Activated naive CD8-positive, alpha-beta T cell treated with anti-CD3 and anti-CD28 coated beads for 36 hours (primary cell): ENCODE measurements at places on chromosomes 6 and 20. TPM values are rescaled to one million over a fixed set of nuclear protein-coding genes. Genes with fewer than 3 reads are reported as not detected.

Gene GLP1R
- 0.56 TPM for total RNA-seq

DNA sequence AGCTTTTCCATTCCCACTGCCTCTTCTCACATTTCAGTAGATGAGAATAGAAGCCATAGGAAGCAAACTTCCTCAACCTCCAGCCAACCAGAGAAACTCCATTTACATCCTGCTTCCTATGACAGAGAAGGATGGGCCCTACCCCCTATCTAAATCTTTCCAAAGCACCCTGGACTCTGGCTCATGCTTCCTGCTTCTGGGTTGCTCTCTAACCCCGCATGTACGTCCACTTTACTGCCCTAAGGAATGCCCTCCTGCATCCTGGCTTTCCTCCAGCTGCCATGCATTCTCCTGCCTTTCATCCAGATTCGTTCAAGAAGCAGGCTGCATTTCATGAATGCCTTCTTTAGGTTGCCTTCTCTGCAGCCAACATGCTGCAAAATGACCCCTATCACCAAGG is 91.9 kb downstream of the FAM217A start:
- no peak for DNase-seq

DNA sequence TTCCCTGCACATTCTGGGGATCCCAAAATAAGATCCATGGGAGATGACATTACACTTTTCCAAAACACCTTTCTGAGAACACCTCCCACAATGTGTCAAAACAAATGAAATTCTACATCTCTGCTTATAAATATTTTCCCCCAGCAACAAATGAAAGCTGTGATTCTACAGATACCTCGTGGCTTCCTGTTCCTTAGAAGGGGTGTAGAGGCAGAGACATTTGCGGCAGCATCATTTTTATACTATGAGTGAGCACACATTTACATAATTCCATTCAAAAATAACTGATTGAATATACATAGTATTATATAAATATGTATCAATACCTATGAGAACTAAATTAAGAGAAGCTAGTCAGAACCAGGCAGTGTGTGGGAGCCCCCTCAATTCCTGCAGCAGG is 213.9 kb upstream of the JARID2 start:
- DNase-seq = no peak

Gene THBS2
- not detected for total RNA-seq

- peak; percentile 84 for DNase-seq
Measured at GRCh38 chr6:137927777-137928218, 60.7 kb downstream of the TNFAIP3 start.

- no peak for DNase-seq
Measured at GRCh38 chr6:143970456-143971218, 37.4 kb downstream of the PLAGL1 start.

Gene TAF4
- 15.2 TPM for total RNA-seq

Gene CCN5
- not detected for total RNA-seq

Gene CAGE1
- total RNA-seq = 0.10 TPM

GRCh38 chr6:169112483-169113320 is 140.9 kb downstream of the THBS2 start:
- peak; percentile 12 for DNase-seq

- no peak for DNase-seq
Measured at GRCh38 chr6:135858931-135859330, 7.4 kb downstream of the PDE7B start.

DNA sequence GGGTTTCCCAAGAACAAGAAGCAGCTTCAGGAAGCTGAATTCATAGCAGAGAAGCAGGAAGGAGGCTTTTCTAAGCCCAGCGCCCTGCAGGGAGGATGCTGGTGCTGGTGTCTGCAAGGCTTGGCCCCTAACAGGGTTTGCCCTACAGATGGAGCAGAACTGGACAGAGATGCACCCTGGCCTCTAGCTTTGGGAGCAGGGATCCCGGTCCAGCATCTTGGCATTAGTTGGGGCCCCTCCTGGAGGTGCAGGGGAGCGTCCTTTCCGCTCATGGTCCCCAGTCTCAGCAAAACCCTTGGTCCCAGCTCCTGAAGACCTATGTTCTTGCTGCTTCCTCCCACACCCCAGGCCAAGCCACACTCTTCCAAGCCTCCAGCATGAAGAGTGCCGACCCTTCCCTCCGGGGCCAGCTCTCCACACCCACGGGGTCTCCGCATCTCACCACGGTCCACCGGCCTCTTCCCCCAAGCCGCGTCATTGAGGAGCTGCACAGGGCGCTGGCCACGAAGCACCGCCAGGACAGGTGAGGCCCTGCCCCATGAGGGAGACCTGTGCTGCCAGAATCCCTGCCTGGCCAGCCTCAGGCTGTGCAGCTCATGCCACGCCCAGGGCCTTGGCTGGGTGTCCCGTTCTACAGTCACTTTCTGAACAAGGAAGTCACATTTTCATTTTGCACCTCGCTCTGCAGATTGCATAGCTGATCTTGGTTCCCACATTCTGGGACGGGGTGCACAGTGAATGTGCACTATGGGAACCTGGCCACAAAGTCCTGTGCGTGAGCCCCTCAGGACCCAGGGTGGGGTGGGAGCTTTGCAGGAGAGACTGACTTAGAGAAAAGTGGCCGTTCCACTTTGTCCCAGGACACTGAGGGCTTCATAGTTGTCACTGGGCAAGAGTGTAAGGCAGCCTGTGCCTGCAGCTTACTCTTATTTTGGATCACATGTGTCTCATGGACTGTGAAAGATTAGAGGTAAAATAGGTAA is 160.2 kb downstream of the SYCP2 start:
- DNase-seq = no peak

DNA sequence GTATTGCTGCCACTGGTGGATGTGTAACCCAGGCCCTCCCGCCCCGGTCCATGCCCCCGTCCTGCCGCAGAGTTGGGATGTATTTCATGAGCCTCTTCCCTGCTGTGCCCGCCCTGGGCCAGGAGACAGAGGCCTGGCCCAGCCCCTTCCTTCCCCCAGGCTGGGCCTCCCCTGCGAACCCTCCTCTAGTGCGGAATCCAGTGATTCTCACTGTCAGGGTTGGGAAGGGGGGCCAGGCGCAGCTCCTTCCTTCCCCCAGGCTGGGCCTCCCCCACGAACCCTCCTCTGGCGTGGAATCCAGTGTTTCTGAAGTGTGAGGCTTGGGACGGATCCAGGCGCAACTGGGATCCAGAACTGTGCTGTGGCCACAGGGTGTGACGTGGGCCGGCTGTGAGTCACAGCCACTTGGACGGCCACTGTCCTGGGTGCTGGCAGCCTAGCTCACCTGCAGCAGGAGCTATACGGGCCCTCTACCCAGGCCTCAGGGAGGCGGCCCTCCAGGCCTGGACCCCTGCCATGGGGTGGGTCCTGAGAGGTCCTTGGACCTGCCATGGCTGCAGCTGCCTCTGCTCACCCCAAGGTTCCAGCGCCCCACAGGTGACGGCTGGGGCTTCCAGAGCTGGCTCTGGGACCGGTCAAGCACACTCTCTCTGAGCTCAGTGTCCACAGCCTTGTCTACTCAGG is 28.3 kb downstream of the COL20A1 start:
- DNase-seq = no peak

Gene MICAL1
- 21.2 TPM for total RNA-seq
